Stimulated activated CD4-positive, alpha-beta T cell treated with anti-CD3 and anti-CD28 coated beads, Interleukin-4, amount 100 ng/mL, for 48 hours (primary cell): ENCODE measurements at places on chromosomes 16 and 17.

GRCh38 chr17:4135489-4135888, 7.3 kb downstream of the ZZEF1 start:
- no peak for DNase-seq

- no peak for DNase-seq
Measured at GRCh38 chr17:83125515-83126274, 46.3 kb downstream of the METRNL start.

DNA sequence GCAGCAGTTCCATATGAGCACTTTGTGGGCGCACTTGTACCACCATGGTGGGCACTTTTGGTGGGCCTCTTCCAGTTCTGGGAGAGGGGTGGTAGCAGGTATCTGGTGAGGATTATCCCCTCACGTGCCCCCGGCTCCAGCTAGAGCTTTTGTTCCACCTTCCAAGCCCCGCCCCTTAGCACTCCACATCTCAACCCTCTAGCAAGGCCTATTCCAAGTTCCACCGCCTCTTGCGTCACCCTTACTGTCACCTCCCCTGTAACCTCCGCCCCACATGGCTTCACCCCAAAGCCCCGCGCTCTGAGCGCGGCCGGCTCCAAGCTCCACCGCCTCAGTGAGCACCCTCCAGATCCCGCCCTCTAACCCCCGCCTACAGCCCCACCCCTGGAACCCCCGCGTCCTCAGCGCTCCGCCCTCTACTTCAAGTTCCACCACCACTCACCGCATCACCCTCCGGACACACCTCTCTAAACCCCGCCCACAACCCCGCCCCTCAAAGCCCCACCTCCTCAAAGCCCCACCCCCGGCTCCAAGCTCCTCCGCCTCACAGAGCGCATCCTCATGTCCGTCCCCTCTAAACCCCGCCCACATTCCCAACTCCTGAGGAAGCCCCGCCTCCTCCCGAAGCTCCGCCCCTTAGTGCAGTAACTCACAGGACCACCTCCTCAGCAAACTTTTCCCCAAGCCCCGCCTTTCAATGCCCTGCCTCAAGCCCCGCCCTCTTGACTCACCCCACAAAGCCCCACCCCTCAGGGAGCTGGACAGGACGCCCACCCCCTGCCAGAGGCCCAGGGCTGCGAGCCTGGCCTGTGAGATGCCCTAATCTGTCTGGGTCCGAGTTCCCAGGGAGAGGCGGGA, 11.1 kb downstream of the SCN4A start:
- DNase-seq, result no peak

DNA sequence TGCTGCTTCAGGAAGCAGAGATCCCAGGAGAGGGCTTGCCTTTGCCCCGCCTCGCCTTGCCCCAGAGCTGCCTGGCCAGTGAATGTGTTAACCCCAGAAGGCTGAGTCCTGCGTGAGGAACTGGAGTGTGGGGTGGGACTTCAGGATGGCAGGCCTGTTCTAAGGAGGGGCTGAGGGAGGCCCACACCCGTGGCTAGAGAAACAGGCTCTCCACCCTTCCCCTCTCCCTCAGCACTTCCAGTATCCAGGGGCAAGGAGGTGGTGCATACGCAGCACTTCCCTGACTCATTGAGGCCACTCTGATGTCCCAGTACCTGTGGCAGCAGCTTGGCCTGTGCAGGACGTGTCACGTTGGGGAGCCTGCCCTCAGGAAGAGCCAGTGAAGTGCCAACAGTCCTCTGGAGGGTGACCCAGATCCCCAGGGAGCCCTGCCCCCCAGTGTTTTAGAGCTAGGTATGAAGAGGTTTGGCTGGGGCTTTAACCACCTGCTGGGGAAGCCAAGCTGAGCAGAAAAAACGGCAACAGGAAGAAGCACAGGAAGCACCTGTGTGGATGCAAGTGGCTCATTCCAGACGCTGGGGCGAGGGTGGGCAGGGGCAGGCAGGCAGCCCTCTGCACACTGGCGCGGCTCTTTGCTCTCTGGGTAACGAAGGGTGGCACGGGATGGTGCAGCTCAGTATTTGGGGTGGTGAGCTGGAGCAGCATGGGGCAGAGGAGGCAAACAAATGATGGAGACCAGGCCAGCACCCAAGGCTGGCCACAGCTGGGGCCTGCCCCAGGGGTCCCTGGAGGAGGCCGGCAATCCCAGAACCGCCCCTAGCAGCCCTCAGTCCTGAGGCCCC, 14.7 kb upstream of the CTCF start:
- DNase-seq, result no peak

- DNase-seq, result peak; percentile 57
Measured at GRCh38 chr17:7177191-7177953, 1.8 kb downstream of the ASGR1 start.

- no peak for DNase-seq
Measured at GRCh38 chr16:16021988-16022682, 72.7 kb downstream of the ABCC1 start.

DNA sequence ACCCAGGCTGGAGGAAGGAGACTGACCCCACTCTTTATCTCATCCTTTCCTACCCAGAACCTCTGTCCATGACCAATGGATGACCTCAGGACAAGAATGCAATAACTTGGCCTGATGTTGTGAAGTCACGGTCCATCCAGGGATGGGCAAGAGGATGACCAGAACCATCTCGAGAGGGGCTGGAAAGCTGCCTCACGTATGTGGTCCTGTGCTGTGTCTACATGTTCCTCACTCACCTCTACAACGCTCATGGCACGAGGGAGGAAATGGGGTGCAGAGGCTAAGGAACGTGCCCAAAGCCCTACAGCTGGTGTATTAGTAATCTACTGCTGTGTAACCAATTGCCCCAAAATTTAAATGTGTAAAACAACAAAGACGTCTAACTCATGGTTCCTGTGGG, 7.3 kb upstream of the KCTD5 start:
- DNase-seq, result no peak
